ENCODE measurements at places on chromosomes 4 and X.

DNA sequence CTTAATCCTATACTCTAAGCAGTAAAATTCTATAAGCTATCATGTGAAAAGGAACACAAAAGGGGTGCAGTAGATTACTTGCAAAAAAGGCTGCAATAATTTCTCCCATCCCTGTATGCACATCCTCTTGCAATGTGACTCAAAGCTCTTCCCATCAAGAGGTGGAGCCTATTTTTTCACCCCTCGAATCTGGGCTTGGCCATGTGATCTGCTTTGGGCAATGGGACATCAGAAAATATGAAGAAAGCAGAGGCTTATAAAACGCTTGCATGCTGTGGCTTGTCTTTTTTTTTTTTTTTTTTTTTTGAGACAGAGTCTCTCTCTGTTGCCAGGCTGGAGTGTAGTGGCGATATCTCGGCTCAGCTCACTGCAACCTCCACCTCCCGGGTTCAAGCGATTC, 33.0 kb downstream of the GEMIN8 start:
- no peak for DNase-seq

- DNase-seq = no peak
Observed at GRCh38 chr4:60865273-60865672, 334.9 kb upstream of the ADGRL3 start.

GRCh38 chr4:163772238-163772637, 277.7 kb downstream of the TMA16 start:
- DNase-seq = no peak

GRCh38 chr4:189792924-189793618, 147.6 kb upstream of the FRG1 start:
- no peak for DNase-seq

GRCh38 chrX:38664285-38664684, 102.9 kb downstream of the TSPAN7 start:
- no peak for DNase-seq

GRCh38 chr4:159105761-159106243, 2.9 kb downstream of the RAPGEF2 start:
- no peak for DNase-seq

- no peak for DNase-seq
Observed at GRCh38 chr4:6592804-6593563, 18.0 kb downstream of the MAN2B2 start.

DNA sequence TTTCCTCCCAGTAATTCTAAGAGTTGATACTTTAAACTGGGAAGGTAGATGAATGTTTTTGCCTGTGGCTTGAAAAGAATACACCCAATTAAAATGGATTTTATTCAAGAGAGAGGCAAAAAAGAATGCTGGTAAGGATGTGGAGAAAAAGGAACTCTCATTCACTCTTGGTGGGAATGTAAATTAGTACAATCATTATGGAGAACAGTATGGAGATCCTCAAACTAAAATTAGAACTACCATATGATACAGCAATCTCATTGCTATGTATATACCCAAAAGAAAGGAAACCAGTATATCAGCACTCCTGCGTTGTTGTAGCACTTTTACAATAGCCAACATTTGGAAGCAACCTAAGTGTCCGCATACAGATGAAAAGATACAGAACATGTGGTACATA, 75.2 kb downstream of the ANKRD50 start:
- no peak for DNase-seq

DNA sequence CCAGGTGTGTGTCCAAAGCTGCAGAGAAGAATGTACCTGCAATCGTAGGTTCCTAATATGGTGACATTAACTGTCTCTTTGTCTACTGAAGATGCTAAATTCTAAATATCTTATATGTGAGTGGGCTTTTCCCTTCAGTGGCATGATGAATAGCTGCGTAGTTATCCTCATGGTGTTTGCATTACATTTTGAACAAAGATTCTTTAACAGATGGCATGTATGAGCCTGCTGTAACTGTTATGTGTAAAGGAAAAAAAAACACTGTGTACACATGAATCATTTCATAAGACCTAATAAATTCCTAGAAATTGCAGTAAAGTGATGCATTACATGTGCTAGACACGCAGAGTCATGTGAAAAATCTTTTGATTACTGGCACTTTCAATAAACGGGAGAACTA, 288.0 kb downstream of the SH2D1A start:
- no peak for DNase-seq

DNA sequence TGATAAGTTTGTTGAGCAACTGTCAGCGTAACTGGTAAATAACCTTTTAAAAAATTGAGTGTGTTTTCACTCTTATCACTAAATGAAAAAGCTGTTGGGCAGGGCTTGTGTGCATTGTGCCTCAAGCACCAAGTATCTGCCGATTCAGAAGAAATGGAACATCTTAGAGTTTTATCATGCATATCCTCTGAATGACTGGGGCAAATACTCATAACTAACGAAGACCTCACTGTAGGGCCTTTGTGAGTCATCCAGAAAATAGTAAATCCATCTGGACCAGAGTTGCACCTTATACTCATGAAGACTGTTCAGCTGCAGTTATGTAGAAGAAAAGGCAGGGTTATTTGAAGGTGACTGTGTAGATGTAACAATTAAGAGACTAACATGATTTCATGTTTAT, 222.1 kb downstream of the CAMK2D start:
- no peak for DNase-seq

All from activated gamma-delta T cell (primary cell).